ENCODE measurements at places on chromosomes 2 and 18.

- DNase-seq: no peak
These were observed 8.4 kb upstream of the VAPA start for GRCh38 chr18:9905401-9905922.

- no peak for DNase-seq
These were observed 12.5 kb downstream of the SERPINB8 start for GRCh38 chr18:63982361-63982760.

DNA sequence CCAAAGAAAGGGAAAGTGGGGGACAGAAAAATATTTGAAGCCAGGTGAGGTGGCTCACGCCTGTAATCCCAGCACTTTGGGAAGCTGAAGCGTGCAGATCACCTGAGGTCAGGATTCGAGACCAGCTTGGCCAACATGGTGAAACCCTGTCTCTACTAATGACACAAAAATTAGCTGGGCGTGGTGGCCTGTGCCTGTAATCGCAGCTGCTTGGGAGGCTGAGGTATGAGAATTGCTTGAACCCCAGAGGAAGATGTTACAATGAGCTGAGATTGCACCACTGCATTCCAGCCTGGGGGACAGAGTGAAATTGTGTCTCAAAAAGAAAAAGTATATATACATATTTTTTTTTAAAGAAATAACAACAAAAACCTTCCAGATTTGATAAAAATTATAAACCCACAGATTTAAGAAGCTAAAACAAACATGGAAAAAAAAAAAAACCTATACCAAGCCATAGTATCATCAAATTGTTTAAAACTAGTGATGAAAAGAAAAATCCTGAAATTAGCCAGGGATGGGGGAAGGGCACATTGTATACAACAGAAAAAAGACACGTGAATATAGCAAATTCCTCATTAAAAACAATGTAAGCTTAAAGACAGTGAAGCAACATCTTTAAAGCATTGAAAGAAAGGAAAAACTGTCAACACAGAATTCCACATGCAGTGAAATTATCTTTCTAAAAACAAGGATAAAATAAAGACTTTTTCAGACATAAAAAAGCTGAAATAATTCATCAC is 40.4 kb upstream of the MYCN start:
- no peak for DNase-seq

DNA sequence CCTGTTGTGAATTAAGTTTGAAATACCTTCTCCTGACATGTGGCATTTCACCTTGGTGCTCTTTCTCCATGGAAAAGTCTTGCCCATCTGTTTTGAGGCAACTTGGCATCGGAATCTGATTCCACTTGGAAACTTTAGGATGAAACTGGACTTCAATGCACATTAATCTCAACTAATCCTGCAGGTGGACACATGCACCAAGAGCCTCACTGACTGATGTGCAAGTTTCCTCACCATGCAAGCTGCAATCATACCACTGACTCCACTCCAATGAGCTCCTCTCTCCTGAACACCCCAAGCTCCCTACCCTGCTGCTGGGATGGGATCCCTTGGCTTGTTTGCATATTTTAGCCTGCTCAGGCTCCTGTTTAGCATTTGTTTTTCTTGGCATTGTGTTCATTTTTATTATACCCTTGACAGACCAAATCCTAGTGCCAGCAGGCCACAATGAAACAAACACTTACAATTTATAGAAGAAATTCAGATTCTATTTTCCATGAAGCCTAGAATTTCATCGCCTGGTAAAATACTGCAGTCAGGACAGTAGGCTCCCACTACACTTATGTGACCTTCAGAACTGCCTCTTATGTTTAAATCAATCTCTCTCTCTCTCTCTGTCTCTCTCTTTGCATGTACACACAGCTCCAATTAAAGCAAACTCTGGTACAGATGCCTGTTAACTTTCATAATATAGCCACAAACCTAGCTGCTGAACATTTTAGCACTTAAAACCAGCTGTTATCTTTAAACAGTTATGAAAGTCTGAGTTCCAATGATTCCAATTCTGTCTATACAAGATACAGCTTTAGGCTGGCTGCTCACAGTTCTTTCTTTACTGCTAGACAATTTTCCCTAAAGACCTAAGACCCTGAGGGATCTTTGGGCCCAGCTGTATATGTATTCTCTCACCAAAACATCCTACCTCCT is 141.5 kb downstream of the OSR1 start:
- DNase-seq: no peak

DNA sequence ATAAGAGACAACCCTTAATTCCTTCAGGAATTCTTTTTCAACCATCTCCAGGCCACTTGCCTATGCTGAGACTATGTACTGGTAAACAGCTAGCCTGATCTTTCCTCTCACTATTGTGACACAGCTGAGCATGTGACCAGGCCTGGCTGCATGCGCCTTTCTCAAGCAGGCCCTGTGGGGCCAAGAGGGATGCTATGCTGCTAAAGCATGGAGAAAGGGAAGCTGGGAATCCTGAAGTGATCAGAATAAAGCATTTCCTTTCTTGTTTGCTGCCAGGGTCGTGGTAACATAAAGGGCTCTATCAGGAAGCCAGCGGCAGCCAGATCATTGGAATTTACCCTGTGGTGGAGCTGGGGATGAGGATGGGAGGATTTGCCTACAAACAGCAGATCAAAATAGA is 29.8 kb upstream of the LCLAT1 start:
- no peak for DNase-seq

GRCh38 chr2:143691121-143691520 is 561.9 kb downstream of the ARHGAP15 start:
- DNase-seq: no peak

GRCh38 chr2:44479127-44479887 is 117.6 kb downstream of the CAMKMT start:
- peak; percentile 10 for DNase-seq
